ENCODE measurements at places on chromosomes 3 and 15.

DNA sequence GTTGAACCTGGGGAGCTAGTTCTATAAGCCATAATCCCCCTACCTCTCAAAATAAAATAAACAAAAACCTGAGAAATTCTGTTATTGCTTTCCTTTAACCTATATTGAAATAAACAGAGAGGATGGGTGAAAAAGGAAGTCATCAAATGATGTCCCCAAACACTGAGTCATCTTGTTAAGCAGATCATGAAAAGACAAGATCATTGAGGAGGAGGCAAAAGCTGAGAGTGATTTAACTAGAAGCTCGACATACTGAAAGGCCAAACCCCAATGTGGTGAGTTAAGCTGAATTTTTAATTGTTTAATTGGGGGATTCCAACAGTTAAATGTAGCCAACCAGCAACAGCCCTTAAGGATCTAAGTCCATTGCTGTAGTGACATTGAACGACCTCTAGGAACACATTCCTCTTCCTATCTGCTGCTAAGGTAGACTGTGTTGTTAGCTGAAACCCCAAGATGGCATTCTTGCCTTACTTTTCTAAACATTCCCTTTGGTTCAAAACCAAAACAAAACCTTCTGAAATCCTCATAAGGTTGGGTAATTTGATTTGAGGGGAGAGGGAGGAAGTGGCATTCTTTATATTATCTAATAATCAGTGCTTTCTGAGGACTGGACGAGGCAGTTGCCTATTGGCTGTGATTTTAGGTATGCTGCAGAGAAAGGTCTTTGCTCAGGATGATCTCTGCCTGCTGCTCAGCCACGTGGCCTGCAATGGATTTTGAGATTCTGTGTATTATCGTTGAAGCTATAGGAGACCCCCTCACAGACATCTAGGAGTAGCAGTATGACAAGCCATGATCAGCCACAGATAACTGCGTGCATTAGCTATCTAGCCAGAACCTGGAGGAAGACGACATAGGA lies 62.7 kb upstream of the BNIP2 start:
- DNase-seq: no peak

- DNase-seq: no peak
Observed at GRCh38 chr3:32836601-32837000, 18.8 kb downstream of the TRIM71 start.

GRCh38 chr15:94671858-94672532 lies 440.6 kb downstream of the MCTP2 start:
- no peak for DNase-seq

DNA sequence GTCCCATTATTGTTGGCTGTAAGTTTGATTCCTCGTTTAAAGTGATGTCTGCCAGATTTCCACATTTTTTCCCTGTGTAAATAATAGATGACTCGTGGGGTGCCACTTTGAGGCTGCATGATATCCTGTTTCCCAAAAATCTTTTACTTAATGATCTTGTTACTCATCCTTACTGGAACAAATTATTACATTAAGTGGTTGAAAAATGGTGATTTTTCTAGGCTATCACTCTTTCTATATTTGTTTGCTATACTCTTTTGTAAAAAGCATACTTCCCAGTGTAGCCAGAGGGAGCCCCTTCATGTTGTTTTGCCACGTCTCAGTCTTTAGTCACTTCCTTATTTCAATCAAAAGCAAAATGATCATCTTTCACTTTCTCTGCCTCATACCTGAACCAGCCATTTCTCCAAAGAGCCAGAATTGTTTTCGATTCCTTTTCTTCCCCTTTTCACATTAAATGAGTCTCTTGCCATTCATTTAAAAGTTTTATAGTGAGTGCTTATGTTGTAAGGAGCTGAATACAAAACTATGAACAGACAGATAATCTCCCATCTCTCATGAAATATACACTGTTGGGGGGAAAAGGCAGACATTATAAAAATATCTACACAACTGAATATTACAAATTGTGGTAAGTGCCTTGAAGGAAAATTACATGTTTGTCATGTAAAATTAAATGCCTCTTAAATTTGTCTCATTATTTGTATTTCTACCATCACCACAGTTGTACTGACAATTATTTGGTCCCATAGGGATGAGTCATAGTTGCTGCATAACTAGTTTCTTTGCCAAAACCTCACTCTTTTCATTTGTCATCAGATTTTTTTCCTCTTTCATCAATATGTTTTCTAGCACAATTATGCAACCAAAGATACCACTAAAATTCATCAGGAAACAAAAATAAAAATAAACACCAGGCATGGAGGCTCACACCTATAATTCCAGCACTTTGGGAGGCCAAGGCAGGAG lies 41.5 kb downstream of the ADGRG7 start:
- DNase-seq: no peak
